Activated T-cell treated with anti-CD3 and anti-CD28 coated beads, Interleukin-2, amount 50 U/mL, for 48 hours (primary cell): ENCODE measurements at places on chromosomes 16 and 17.

DNA sequence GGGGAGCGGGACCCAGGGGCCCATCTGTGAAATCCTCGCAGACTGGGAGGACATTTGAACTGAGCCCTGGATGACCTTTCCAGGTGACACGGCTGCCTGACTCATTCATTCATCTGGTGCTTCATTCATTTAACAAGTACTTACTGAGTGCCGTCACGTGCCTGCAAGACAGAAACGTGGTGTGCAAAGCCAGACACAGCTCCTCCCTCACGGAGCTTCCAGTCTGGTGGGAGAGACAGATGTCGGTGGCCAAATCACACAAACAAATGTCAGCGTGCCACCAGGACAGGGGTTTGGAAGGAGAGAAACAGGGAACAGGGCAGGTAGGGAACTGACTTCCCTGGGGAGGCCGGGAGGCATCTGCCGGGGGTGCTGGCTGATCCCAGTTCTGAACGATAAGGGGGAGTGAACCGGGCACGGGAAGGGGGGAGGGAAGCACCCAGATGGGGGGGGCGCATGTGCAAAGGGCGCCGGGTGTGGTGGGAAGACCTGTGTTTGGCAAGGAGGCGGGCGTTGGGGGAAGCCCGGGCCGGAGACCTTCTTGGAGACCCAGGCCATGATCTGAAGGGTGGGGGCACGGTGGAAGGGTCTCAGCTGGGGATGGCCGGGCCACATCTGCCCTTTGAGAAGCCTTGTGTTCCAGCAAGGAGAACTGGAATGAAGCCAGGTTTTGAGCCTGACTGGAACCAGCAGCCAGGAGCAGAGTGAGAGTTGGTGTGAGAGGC lies 93.6 kb upstream of the CIBAR2 start:
- no peak for DNase-seq

DNA sequence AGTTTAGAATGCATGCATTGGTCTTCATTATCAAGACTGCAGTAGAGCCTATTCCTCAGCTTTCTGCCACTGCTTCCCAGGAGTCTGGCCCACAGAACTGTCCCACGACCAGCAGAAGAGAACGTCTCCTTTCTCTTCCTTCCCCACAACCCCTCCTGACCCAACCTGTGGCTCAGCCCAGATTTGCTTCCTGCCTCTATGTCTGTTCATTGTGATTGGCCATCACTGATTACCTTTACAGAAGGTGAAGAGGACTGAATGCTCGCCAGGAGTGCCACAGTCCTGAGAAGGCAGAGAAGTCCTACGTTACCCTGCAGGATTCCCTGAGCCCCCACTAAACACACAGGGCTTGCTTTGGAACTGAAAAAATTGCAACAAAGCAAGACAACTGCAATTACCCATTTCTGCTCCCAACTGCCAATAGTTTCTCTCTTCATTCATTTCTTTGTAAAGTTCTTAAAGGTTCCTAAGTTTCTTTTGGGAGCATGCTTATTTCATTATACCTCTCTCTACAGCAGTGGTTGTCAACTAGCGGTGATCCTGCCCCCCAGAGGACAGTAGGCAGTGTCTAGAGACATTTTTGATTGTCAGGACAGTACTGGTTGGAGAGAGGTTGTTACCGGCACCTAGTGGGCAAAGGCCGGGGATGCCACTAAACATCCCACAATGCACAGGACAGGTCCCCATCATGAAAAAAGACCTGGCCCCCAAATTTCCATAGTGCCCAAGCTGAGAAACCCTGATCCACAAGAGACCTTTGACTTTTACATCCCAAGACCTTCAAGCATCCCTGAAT lies 4.5 kb upstream of the NAT9 start:
- no peak for DNase-seq

DNA sequence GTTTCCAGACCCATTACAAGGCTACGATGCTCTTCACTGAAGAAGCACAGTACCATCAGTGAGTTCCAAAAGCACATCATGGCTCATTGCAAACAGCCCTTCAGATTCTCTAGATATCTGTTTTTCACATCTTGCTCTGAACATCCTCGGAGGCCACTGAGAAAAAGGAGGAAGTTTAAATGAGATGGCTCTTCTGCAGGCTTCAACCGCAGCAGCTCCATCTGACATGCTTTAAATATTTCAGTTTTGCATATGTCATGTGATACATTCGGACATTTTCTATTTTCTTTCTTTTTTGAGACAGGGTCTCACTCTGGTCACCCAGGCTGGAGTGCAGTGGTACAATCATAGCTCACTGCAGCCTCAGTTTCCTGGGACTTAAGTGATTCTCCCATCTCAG lies 396.8 kb downstream of the NPIPA8 start:
- no peak for DNase-seq

DNA sequence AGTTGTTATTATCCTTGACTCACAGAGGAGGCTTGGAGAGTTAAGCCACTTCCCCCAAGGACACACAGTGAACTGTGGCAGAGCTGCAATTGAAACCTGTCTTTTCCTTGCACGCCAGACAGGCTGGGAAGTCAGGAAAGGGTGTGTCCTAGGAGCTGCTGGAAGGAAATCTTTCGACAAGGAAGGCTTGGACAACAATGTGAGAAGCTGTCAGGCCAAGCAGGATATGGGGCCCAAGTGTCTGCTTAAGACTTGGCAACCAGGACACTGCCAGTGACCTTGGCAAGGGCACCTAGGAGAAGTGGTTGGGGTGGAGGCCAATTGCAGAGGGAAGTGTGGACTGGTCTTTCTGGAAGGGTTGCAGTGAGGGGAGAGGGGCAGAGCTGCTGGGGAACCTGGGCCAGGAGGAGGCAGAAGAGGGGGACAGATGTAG lies 2.1 kb upstream of the CAMKK1 start:
- no peak for DNase-seq

DNA sequence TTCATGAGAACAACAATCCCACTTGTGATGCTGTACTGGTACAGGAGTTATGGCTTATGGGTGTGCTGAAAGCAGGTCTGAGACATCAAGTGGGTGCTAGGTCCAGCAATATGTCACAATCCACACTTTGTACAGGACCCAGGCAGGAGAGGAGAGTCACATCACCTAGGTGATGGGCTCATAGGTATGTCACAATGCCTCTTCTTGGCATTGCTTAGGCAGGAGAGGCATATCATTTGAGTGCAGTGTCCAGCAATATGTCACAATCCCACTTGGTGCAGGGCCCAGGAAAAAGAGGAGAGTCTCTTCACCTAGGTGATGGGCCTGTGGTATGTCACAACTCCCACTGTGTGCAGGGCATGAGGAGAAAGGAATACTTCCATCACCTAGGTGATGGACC lies 2110.0 kb downstream of the TP53TG3F start:
- DNase-seq = no peak

DNA sequence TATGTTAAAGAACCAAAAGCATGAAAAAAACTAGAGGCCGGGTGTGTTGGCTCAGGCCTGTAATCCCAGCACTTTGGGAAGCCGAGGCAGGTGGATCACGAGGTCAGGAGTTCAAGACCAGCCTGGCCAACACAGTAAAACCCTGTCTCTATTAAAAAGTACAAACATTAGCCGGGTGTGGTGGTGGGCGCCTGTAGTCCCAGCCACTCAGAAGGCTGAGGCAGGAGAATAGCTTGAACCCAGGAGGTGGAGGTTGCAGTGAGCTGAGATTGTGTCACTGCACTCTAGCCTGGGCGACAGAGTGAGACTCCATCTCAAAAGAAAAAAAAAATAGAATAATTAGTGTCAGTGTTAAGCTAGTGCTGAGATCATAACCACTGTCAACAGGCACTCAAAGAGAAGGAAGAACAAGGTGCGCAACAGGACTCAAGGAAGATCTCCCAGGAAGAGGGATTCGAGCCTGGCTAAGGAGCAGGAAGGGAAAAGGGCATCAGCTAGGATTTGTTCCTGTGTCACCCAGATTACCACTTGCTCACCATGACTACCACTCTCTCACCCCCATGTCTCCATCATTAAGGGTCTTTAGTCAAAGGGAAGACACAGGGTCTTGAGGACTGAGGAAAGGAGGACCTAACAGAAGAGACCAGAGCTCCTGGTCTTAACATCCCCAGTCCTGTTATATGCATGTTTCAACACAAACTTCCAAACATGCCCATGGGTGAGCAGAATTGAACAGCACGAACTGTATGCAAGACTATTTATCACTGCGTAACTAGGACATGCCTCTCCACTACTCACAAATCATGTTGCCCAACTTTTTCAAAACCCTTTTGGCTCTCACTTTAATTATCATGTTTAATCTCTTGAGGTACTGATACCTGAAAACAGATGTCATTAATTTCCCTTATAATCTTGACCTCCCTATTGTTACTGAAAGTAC lies 88.3 kb upstream of the PLEKHM1 start:
- no peak for DNase-seq

DNA sequence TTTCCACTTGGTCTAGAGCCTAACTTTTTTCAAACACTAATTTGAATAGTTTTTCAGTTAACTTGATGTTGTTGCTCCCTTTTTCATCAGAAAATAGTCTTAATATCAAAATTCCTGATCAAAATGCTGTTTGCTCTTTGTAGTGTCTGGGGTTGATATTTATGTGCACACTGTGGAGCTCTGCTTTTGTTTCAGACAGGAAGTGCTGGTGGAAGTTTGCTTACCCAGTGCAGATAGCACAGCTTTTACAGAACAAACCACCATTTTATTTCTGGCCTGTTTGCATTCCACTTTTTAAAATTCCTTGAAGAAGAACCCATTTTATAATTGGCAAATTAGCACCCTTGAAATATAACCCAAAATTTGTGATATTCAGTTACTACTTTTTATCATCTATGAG lies 125.4 kb downstream of the MRTFB start:
- DNase-seq = no peak

DNA sequence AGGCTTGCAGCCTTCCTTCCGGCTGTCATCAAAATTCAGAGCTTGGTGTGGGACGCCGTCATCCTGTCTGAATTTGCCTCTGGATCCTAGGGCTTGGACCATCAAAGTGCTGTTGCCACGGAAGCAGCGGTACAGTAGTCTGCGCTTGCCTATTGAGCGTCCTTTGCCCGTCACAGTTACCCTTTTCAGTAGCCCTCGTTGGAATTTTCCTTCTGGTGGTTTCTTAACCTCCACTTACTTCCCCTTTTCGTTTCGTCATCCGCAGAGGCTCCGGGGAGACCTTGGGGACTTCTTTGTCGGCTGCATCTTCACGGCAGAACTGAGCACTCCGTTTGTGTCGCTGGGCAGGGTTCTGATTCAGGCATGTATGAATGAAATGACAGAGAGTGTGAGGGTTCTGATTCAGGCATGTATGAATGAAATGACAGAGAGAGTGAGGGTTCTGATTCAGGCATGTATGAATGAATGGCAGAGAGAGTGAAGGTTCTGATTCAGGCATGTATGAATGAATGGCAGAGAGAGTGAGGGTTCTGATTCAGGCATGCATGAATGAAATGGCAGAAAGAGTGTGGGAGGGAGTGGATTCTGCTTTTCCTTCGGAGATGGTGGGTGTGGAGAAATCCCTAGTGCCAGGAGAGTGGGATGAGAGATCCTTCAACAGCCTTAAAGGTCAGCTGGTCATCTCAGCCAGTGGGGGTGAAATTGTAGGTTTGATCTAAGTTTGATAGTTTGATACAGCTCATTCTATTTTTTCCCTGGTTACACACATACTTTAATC lies 8.0 kb downstream of the TLCD3A start:
- DNase-seq = peak; percentile 54

DNA sequence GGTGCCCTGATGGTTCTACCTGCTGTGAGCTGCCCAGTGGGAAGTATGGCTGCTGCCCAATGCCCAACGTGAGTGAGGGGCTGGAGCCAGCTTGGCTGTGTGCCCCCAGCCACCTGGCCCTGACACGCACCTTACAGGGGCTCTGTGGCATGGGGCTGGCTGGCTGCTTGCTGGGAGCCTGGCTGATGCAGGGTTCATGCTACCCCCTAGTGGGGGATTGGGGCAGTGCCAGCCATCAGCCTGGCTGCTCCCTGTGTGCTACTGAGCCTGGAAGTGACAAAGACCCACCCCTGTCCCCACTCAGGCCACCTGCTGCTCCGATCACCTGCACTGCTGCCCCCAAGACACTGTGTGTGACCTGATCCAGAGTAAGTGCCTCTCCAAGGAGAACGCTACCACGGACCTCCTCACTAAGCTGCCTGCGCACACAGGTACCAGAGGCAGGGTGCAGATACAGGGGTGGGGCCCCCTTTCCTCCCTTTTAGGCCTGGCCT lies 5.7 kb downstream of the GRN start:
- peak; percentile 86 for DNase-seq

GRCh38 chr17:76268015-76268749 lies 3.0 kb downstream of the UBALD2 start:
- peak; percentile 86 for DNase-seq

GRCh38 chr17:16905593-16906191 lies 66.2 kb downstream of the TNFRSF13B start:
- no peak for DNase-seq

DNA sequence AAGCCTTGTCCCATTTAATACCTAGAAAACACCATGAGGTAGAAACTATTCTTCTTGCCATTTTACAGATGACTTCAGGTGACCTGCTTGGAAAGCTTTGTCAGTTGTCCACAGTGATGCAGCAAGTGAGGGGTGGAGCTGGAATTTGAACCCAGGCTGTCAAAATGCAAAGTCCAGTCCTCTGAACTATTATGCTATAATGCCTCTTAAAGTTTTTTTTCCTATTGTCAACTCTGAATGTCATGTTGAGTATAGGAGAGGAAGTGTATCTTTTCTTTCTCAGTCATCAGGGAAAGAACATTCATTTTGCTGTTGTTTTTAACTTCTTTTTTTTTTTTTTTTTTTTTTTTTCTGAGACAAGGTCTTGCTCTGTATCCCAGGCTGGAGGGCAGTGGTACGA lies 525.6 kb downstream of the XYLT1 start:
- no peak for DNase-seq

GRCh38 chr16:48133455-48134211 lies 22.2 kb downstream of the ABCC12 start:
- DNase-seq = no peak

DNA sequence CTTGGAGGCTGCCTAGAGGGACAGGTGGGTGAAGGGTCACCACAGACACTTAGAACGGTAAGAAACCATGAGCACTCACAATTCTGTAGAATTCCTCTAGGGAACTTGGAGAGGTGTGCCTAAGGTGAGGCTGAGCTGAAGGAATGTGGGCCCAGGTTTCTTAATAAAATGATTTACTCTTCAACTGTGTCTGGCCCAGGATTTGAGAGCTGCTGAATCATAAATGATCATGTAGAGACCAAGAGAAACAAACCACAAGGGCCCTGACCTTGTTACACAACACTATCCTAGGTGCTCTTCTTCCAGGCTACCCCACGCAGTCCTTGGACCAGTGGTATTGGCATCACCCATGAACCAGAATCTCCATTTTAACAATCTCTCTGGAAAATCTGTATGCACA lies 27.7 kb downstream of the ZNF18 start:
- DNase-seq = no peak
